ENCODE measurements at places on chromosomes 1 and 21.

- DNase-seq, result no peak
These were observed 5.5 kb downstream of the SCNN1D start for GRCh38 chr1:1285611-1286311.

DNA sequence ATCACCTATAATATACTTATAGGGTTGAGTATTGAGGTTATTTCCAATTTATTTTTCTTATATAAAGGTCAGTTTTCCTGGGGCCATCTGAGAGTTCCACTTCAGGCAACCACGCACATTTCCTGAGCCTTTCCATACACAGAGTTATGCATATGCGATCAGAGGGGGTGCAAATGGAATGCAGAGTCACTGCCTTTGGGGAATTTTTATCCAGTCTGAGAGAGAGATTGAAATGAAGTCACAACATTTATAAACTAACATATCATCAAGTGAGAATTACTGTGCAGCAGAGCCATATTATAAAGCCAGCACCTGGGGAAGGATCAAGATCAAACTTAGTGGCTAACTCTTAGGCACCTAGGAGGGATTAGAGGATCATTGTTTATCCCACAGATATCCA, 299.9 kb upstream of the PLXNA2 start:
- DNase-seq, result no peak

DNA sequence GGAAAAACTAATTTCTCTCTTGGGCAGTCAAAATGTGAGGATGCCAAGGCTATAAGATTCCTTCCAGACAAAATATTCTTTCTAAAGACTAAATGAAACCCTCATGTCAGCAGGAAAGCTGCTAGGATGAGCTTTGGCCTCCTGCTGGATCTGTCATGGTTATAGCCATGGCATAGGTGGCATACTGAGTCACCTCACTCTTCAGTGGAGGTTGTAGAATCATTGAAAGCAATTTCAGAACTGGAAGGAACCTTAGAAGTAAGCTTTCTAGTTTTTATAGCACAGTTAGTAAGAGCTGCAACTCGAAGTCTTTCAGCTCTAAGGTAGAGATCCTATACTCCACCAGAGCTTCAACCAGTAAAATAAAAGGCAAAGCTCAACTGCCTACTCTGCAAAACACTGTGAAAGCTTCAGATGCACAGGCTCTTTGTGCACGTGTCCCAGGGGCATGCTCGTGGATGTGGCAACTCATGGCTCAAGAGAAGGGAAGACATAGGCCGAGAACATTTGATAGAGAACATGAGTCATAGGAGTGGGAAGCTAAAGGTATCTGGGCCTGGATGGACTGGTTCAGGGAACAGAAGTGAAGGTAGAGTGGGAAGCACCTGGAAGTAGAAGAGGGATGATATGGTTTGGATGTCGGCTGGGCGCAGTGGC, 5.8 kb downstream of the AVPR1B start:
- no peak for DNase-seq

GRCh38 chr1:232386294-232386693, 243.6 kb downstream of the SIPA1L2 start:
- DNase-seq, result no peak
